NCI-H774 (cell line): ENCODE measurements at places on chromosomes 7 and 10.

DNA sequence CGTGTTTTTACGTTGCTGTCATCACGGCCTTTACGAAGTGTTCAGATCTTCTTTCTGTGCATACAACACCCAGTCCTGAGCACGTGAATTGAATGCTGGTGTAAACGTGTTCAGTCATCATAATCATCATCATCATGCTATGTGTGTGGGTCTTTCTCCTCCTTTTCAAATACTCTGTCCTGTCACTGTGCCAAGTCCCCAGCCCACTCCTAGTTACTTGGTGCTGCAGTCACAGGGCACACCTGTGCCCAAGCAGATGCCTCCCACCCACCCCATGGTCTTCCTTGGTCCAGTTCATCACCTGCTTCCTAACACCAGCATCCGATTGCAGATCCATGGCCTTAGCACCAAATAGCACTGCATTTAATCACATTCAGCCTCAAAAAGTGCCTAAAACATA lies 78.6 kb upstream of the MGMT start:
- DNase-seq: no peak

DNA sequence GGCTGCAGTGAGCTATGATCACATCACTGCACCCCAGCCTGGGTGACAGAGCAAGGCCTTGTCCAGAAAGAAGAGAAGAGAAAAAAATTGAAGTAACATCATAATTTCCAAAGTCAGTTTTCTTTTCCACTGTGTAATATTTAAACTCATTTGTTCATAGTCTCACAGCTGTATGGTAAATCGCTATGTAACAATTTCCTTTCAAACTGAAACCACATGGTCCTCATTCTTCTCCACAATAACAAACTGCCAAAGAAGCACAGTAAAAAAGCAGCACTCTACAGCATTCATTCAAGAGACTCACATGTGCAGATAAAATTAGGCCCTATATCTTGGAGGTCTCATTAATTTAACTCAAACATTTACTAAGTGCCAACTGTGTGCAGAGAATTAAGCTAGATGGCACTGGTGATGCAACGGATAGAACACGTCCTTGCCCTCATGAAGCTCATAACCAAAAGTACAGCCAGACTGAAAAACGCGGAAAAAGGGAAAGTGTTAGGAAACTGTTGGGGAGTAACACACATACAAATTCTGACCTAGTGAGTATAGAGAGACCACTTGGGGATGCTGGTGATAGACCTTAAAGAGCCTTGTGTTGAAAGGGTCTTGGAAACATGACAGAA lies 174.0 kb upstream of the KCTD7 start:
- DNase-seq: no peak

GRCh38 chr7:37495574-37496184 lies 47.0 kb upstream of the ELMO1 start:
- DNase-seq: no peak

- DNase-seq: no peak
These were observed 157.6 kb upstream of the LANCL2 start for GRCh38 chr7:55207436-55208125.

- no peak for DNase-seq
These were observed 13.4 kb downstream of the SLC13A4 start for GRCh38 chr7:135714534-135715009.

GRCh38 chr7:135964274-135964673 lies 12.9 kb downstream of the MTPN start:
- no peak for DNase-seq

GRCh38 chr10:31836569-31837406 lies 91.8 kb downstream of the ARHGAP12 start:
- DNase-seq: no peak

DNA sequence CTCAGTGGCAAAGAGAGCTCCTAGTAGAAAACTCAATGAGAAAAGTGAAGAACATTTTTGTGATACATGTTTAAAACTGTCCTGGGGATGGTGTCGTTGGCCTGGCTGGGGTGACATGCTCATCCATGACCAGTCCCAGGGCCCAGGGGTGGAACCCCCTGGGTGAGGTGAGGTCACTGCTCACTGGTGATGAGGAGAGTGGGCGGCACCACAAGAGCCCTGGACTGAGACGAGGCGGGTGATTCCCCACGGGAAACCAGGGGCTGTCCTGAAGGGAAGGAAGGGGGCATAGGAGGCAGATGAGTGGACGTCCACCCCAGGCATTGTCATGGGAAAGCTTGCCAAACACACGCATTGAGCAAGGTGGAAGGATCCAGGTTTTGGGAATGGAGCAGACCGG lies 54.6 kb downstream of the HTR5A start:
- no peak for DNase-seq

DNA sequence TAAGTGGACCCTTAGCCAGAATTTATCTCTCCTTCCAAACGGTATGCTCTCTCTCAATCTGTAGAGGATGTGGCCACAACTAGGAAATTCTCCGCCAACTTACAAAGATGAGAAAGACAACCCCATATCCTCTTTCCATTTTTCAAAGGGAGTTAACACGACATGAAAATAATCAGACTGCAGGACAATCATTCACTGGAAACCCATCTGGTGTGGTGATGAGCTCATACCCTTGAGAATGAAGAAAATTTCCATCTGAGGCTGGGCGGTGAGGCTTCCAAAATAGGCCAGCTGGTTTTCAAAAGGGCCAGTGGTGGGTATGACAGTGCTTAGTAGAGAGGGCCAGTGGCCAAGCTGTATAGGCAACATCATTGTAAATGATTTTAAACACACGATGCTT lies 369.6 kb downstream of the FRMD4A start:
- no peak for DNase-seq

DNA sequence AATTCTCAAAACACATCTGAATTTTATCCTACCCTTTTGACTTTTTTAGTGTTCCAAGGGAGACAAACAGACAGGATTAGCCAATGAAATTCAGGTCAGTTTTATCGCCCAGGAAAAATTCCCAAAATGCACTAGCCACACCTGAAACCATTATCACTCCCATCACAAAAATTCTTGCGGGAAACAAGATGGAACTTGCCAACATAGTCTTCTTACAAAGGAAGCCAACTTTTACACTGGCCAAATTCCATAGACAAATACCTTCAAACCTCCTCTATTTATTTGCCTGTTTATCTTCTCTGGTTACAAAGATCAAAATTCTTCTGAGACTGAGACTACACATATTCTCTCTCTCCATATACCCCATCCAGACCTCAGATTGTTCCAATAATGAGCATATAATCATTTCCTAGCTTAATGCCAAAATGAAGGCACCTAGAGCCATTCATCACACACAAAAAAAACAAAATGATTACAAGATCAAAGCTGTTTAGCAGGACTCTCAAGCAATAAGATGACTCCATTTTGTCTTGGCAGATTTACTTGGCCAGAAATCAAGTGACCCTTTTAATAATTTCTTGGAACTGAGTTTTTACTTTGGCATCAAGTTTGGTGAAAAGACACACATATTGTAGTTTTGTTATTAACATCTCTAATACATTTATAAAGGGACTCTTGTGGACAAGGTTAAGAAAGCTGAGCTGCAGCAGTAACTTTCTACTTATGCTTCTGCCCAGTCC lies 30.2 kb downstream of the MET start:
- no peak for DNase-seq

DNA sequence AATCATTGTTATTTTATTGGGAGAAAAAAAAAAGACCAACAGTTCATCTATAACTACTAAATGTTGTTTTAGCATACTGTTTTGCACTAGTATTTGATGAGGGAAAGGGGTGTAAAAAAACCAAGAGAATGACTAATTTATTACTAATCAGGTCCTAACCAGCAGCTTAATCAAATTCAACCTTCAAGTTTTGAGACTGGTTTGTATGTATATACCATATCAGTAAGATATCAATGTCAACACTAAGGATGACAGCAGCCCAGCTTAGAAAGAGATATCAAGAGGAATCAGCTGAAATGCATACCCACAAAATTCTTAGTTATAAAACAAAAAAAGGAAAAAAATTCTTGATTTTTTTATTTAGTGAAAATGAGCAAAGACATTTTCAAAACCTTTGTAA lies 122.6 kb downstream of the KMT2C start:
- no peak for DNase-seq

- DNase-seq: no peak
These were observed 384.0 kb downstream of the KCNMA1 start for GRCh38 chr10:77253556-77254064.

DNA sequence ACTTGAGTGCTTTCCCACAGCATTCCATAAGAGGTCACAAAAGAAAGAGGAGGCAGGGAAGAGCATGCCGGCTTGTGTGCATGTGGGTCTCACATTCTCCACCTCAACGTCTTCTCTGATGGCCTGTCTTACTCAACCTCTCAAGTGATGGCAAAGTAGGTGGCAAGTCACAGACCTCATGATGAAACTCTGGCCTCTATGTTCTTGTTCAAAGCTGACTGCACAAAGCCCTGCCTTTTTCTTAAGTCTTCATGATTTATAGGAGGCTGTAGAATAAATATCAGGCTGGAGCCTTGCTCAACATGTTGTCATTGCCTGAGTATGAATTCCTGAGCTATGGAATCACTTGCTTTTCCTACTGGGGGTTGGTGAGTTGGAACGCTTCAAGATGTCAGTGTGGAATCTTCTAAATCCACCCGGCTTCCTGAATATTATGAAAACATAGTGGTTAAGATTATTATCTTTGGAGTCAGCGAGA lies 213.6 kb upstream of the INHBA start:
- no peak for DNase-seq

GRCh38 chr10:28331841-28332240 lies 29.0 kb upstream of the MPP7 start:
- no peak for DNase-seq

- DNase-seq: no peak
These were observed 353.2 kb downstream of the HGF start for GRCh38 chr7:81416659-81417058.

DNA sequence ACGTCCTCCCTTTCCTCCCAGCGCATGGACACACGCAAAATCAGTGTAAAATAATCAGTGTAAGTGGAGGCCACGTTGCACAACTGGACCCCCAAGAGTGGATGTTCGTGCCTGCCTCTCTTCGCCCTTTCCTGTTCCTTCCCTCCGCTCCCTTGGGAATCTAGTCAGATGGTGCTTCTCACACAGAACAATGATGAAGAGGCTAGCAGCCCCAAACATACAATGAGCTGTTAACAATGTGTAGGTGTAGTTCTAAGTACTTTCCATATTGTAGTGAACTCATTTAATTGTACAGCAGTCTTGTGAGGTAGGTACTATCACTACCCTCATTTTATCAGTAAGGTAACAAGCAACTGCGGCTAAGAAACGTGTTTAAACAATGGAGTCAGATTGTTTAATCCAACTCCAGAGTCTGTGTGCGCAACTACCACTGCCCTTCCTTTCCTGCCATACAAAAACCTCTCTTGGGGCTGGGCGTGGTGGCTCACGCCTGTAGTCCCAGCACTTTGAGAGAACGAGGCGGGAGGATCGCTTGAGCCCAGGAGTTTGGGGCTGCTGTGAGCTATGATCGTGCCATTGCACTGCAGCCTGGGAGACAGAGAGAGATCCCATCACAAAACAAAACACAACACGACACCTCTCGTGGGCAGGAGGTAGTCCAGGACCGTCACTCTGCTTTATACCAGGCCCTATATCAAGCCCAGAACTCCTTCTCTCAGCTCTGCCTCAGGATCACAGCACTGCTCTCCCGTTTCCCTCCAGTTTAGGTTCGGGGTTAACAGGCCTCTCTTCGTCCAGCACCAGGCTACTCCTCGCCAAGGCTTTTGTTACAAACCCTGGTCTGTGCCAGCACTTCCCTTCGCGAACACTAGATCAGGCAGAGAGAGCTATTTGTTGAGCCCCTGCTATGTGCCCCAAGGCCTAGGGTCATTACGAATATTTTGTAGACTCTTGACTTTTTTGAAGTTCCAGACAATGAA lies 1.1 kb downstream of the FKBP9 start:
- peak; percentile 39 for DNase-seq

DNA sequence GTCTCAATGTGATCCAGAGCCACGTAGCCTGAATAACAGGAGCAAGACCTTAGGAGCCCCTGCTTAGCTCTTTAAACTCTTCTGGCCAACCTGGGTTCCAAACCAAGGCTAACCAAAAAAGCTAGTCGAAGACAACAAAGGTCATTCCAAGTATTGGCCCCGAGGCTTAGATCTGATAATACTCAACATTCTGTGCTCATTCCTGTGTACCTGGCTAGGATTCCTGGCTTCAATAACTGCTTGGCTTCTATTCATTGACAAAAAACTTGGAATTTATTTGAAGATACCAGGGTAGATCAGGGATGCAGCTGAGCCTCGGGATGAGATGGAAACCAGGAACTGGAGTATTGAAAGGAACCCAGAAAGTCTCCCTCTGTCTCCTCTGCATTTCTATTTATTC lies 4.1 kb upstream of the SGMS1 start:
- no peak for DNase-seq

GRCh38 chr10:32393911-32394310 lies 47.0 kb upstream of the EPC1 start:
- DNase-seq: no peak

GRCh38 chr7:129373651-129374428 lies 60.4 kb upstream of the STRIP2 start:
- DNase-seq: no peak
